ENCODE measurements at places on chromosomes 2 and 18.

GRCh38 chr2:85777441-85777861 is 23.7 kb downstream of the ATOH8 start:
- DNase-seq = no peak

DNA sequence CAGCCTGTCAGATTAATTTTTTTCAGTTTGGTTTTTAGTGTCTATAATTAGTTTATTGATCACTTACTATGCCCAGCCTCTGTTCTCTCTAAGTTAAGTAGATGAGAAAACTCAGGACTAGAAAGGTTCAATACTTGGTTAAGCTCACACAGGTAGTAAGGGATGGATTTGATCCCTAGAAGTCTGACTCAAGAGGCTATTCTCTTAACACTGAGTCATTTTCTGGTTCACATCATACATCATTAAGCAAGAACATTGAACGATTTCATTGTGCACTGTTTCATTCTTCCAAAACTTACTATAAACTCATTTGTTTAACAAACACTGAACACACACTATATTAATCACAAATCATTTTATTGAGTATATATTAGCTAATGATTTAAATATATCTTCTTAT is 54.1 kb upstream of the SLC38A11 start:
- no peak for DNase-seq

GRCh38 chr2:221572821-221573429 is 821 bp upstream of the EPHA4 start:
- DNase-seq = peak; percentile 45

DNA sequence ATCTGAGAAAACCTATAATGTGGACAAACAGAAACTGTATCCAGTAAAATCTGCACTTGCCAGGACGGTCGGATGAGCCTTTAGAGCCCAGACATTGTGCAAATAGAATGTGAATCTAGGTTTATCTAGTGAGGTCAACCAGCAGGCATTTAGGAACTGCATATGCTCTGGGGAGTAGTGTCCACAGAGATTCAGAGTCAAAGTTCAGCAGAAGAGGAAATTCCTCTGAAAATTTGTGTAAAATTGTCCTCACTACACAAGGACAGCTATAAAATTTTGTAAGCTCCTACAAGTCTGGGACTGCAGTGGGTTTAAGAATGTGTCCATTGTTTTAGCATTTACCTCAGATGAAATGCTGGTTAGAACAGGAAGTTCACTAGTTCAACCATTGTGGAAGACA is 9.8 kb upstream of the NDUFV2 start:
- DNase-seq = no peak

DNA sequence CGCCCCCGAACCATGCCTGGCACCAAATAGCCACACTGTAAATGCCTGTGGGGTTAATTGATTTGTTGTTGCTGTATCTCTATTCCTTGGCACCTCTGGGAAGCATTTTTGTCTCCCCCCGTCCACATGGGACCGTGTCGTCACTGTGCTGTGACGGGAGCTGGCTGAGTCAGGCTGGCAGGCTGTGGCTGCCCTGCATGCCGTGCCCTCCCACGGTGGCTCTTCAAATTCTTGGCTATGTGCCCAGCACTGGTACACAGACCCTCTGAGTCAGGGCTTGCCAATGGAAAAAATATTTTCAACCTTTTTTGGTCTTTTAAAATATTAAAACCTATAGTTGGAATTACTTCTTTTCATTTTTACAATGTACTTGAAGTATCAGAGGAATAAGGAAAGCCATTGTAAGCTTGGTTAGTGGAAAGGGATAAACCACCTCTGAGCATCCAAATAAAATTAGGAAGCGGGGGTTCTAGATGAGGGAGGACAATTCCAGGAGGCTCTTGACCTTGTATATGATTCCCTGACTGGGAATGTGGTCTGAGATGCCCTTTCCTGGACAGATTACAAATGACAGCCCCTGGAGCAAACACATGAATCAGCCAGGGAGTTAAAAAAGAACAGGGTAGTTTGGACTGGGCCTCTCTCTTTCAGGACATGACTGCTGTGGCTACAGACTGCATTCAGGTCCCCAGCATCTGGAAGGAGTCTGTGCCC is 59.4 kb downstream of the DGKD start:
- DNase-seq = peak; percentile 55

DNA sequence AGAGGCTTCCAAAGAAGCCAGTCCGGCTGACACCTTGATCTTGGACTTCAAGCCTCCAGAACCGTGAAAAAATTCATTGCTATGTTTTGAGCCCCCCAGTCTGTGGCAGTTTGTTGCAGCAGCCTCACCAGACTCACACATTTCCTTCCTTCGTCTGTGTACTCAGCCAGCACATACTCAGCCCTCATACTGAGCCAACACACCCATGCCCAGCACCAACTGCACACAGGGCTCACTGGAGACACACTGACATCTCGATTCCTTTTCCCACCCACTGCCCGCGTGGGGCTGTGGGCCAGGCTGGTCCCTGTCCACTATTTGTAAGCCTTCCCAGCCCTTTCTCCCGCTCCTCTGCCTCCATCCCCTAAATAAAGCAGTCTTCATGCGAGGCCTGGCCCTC is 24.1 kb upstream of the NMUR1 start:
- no peak for DNase-seq

- DNase-seq = no peak
Measured at GRCh38 chr2:71702971-71703898, 249.9 kb downstream of the DYSF start.

- no peak for DNase-seq
Measured at GRCh38 chr2:148906124-148906523, 31.1 kb downstream of the KIF5C start.

DNA sequence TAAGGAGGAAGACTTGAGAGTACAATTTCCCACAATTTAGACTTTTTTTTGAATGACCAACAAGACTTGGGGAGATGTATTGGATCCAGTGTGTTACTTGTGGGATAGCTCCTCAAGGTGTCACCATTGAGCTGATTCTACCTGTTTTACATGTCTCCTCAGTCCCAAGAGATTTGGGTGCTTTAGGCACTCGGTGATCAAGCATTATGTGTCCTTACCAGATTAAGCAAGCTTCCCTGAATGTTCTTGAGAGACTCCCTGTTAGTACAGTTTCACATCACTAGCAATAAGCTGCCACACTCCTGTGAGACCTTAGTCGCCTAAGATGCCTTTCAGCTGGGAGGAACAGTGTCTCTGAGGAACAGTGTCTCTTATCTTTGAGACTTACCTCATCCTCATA is 384.3 kb upstream of the SYT4 start:
- no peak for DNase-seq

DNA sequence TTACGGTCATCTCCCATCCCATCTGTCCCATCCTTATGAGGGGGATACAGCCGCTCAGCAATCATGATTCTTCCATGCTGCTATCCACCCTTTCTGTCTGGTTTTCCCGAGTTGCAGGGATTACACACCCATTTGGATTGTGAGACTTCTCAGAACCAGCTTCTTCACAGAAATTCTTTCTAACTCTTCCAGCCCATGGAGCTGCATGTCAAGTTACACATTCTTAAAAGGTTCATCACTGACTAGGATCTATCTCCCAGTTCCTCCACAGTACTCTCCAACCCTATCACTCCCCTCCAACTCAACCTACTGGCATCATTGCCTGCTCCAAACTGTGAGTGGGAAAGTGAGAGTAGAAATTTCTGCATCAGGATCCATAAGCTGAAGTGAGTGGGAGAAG is 558.2 kb upstream of the TNP1 start:
- no peak for DNase-seq

DNA sequence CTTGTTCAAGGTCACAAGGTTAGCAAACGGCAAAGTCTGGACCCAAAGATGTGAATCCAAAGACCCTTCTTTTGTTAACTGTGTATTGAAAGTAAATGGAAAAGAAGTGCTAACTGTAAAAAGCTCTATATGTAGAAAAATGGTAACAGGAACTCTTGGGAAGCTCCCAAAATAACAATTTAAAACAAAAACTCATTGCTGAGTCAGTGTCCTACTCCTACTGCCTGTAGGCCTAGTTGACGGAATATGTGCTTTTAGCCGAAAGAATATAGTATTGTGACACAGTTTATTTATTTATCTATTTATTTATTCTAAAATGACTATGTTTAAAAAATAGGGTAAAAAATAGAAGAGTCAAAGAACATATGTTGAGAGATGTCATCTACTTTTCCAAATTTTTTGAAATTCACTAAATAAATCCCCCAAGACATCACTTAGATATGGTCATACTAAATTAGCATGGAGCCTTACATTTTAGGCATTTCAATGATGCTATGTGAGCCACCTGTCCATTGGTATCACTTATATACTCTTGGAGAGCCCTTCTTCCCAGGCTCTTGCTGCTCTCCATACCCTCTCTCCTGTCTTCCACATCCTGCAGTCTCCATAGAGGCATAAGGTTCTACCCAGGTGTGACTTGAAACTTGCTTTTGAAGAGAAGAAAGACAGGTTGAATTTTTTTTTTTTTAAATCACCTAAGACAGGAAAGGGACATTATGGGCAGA is 13.7 kb downstream of the COL5A2 start:
- no peak for DNase-seq

GRCh38 chr2:172147944-172148650 is 45.4 kb upstream of the DLX2 start:
- no peak for DNase-seq

DNA sequence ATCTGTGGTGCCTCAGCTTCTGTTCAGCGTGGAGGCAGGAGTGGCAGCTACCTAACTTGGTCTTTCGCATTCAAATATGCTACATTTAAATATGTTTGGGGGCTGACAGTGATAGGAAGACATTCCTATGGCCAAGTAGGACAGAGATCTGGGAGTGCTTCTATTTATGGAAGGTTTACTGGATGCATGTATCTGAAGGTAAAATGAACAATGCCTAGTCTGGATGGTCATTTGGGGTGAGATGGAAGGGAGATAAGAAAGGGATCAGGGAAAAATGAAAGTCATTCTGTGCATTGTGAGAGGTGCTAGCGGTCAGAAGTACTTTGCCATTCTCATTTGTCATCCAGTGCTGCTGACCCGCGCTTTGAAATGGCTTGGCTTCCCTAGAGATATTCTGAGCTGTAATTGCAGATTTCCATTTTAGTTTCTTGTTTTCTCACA is 300.9 kb upstream of the FBXO11 start:
- no peak for DNase-seq

- no peak for DNase-seq
Measured at GRCh38 chr2:62461707-62462106, 44.3 kb downstream of the TMEM17 start.

DNA sequence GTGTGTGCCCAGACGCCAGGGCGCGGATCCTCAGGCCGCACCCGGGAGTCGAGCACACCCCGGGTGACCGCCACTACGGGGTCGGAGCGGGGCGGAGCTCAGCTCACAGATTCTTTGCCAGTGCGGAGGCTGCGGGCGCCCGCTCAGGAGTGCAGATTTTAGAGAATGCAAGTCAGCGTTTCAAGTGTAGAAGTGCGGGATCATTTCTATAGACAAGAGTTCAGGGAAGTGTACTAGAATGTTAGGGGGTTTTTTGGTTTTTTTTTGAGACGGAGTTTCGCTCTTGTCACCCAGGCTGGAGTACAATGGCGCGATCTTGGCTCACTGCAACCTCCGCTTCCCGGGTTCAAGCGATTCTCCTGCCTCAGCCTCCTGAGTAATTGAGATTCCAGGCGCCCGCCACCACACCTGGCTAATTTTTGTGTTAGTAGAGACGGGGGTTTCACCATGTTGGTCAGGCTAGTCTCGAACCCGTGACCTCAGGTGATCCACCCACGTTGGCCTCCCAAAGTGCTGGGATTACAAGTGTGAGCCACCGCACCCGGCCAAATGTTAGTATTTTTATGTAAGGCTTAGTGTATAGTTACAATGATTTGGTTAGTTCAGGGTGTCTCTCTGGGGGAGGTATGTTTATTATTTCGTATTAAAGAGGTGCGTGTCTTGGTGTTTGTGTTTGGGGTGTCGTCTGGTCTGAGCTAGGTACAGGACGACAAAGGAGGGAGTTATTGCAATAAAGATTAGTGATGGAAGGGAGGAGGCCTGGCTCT is 619 bp upstream of the FAM168B start:
- peak; percentile 72 for DNase-seq

- DNase-seq = no peak
Measured at GRCh38 chr18:49486606-49486952, 455 bp downstream of the C18orf32 start.

- no peak for DNase-seq
Measured at GRCh38 chr2:70679259-70679658, 88.7 kb downstream of the ADD2 start.

- no peak for DNase-seq
Measured at GRCh38 chr2:119480718-119481142, 43.6 kb downstream of the SCTR start.

DNA sequence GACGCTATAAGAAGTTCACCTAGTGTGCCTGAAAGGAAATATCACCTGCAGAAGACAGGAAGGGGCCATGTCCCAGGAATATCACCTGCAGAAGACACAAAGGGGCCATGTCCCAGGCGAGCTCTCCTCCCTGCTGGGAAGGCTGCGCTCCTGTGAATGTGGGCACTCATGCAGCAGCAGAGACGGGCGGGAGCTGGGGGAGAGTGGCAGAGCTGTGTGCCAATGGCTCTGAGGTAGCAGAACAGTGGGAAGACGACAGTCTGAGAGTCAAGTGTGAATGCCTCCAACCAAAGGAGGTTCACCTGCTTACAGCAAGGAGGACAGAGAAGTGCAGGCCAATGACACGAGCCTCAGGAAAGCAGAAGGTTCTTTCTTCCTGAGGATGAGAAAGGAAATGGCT is 117.9 kb upstream of the SALL3 start:
- no peak for DNase-seq

- DNase-seq = no peak
Measured at GRCh38 chr2:12930391-12930790, 213.7 kb downstream of the TRIB2 start.

- no peak for DNase-seq
Measured at GRCh38 chr2:60717691-60718090, 38.4 kb upstream of the PAPOLG start.

DNA sequence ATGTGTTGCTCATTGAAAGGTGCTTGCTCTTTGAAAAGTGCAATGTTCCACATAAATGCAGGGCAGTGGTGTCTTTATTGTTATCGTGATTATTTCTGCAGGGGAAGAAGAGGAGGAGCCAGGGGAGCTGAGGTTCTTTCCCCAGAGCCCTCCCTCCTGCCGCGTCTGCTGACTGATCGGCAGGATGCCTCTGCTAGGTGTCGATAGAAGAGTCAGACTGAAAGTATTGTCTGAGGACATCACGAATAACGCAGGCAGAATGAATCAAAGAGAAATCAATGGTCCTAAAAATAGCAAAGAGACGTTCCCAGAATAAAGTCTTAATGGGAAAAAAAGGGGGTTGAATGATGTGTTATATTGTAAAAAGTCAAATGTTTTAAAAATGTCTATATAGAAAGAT is 47.4 kb upstream of the SIX3 start:
- no peak for DNase-seq

DNA sequence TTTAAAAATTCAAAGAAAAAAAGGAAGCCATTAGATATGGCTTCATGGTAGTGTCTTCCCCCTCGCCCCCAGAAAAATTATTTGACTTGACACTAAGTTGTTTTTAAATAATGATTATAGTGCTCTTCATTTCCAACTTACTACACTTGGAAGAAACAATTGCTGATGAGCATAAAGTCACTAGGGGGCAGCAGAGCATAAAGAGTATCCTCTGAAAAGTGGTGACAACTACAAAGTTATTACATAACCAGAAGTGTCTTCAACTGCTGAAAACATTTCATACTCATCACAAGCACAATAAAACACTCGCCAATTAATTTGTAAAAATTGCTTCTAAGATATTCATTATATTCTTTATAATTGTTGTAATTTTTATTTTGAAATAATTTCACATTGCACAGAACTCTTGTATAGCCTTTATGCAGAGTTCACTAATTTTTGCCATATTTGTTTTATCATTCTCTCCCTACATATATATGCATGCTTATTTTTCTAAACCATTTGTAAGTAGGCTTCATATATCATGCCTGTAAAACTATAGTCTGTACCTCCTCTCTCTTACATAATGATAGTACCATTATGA is 54.9 kb downstream of the EXOC6B start:
- peak; percentile 90 for DNase-seq
